ENCODE measurements at places on chromosomes 16 and 17.

DNA sequence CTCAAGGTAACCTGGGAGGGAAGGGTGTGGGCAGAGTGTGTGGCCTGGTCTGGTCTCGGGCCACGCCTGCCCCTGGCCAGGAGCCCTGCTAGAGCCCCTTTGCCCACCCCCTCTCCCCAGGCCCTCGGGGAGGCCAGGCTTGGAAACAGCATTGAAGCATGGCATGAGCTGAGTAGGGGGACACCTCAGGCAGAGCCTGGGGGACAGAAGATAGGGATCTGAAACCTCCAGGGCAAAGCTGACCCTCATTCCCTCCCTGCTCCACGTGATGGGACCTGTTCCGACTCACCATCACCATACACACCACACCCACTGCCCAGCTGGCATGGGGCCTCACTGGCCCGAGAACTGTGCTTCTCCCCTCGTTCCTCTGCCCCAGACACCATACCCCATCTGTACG, 2.5 kb downstream of the RFNG start:
- no peak for DNase-seq

GRCh38 chr16:10242097-10242496, 59.9 kb upstream of the GRIN2A start:
- no peak for DNase-seq

DNA sequence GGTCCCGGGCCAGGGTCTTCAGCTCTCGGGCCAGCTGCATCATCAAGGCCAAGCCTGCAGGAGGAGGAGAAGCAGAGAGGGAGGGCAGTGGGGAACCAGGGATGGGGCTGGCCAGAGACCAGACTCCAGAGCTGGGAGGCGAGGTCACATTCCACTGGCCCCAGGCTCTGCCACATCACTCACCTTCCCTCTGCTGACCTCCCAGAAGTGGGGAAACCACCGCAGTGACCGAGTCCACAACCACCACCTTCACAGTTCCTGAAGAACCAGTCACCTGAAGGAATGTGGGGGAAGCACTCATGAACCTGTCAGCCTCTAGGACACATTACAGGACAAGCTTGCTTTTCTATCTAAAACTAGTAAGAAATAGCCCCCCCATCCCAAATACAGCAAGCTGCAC, 16.4 kb downstream of the RAD51D start:
- DNase-seq = no peak

- DNase-seq = peak; percentile 100
These were observed at the start of gene ZC3H18 for GRCh38 chr16:88569985-88570690. Gene ZC3H18 (plus strand): TSS chr16:88570403. CDS start chr16:88577124, 6,721 bp downstream.

DNA sequence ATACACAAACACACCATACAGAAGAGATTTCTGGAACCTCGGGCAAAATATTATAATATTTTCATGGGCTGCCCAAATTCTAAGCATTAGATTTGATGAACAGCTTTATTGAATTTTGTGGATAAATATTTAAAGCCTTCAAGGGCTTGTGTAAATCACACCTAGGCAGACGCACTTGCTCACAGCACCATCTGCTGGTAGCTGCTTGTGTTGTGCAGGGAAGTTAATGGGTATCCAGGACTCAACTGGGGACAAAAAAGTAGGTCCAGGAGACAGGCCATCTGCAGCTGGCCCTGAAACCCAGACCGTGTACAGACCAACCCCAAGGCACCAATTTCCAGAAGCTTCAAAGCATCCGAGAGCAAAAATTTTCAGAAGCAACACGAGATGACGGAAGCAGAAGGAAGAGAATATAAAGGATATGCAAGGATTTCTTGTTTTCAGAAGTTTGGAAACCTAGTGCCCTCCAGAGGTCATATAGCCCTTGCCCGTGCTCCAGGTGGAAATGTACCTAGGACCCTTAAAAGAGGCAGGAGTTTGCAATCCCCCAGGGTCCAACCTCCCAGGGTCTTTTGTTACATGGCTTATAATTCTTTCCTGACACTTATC, 140.0 kb downstream of the CHD9NB start:
- DNase-seq = peak; percentile 63

DNA sequence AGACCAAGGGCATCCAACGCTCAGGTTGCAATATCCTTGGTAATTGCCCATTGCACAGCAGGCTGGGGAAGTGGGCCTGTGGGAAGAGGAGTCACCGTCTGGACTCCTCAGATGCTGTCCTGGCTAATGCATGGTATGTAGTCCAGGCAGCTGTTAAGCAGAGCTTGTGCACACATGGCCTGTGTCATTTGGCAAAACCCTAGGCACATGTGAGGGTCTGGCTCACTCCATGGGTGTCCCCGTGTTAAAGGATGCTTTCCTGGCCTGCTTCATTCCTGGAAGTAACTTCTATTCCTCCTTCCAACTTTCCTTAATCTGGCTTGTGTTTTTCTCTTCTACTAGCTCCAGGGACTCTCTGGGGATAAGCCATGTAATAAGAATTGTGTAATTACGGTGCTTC, 378.0 kb upstream of the CA10 start:
- no peak for DNase-seq

GRCh38 chr16:70520612-70521297, 2.6 kb downstream of the COG4 start:
- DNase-seq = no peak

- DNase-seq = no peak
These were observed 25.8 kb downstream of the GNPTG start for GRCh38 chr16:1377406-1378010.

GRCh38 chr17:22278302-22279275, 586.3 kb downstream of the KCNJ18 start:
- DNase-seq = no peak

GRCh38 chr17:57675427-57676387, 69.4 kb downstream of the CCDC182 start:
- DNase-seq = no peak

All from urothelium cell line (cell line).